ENCODE measurements at places on chromosomes 4 and X.

DNA sequence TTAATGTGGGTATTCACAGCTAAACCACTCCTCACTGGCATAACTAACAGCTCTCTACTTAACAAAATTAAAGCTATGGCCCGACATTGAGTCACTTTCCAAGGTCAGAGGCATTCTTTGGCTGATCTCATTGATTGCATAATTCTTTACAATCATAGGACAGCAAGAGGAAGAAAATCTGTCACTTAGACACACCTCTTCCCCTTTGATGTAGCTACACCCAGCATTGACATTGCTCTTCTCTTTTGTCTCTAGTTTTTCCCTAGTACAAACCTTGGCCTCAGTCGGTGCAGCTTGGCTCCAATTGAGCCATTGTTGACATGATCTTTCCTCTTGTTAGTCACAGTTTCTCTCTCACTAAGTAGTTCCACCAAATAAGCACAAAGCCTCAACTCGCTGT lies 313.3 kb upstream of the ACTRT1 start:
- DNase-seq, result no peak

- DNase-seq, result no peak
Observed at GRCh38 chr4:106529348-106530023, 160.9 kb upstream of the GIMD1 start.

DNA sequence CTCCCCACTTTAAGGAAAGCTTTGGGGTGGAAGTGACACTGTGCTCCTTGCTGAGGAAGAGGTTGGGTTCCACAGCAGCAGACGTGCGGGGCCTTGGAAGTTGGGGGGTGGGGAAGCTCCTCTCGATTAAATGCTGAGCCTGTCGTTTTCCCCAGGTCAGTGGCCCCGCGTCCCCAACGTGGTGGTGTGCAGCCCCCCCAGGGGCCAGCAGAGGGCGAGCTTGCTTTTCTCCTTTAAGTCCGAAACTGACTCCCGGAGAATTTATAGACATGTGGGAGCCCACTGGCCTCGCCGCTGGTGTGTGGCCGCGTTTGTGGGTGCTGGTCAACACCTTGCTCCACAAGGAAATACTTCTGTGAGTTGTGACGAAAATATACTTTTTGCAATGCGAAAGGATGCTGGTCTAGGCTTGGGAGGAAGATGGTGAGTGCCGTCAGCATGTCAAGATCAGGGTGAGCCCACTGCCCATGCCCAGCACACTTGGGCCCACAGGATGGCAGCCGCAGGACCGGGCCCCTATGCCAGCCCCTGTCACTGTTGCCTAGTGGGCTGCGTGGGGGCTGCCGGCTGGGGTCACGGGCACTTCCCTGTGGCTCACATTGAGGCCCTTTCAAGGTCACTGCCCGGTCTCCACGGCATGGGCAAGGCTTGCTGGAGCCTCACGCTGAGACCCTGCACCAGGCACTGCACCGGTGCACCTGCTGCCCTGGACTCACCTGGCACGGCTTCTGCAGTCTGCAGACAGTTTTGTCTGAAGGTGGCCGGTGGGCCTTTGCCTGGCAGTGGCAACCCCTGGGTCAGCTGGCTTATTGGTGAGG lies 9.4 kb downstream of the UVSSA start:
- no peak for DNase-seq

- no peak for DNase-seq
Observed at GRCh38 chr4:176781739-176782100, 11.0 kb downstream of the VEGFC start.

- no peak for DNase-seq
Observed at GRCh38 chrX:138692591-138692990, 18.9 kb downstream of the FGF13 start.

GRCh38 chrX:108025954-108026600 lies 18.8 kb upstream of the VSIG1 start:
- no peak for DNase-seq

- no peak for DNase-seq
Observed at GRCh38 chr4:173736840-173737239, 206.8 kb upstream of the HAND2 start.

- no peak for DNase-seq
Observed at GRCh38 chr4:16694173-16694883, 204.1 kb downstream of the LDB2 start.

DNA sequence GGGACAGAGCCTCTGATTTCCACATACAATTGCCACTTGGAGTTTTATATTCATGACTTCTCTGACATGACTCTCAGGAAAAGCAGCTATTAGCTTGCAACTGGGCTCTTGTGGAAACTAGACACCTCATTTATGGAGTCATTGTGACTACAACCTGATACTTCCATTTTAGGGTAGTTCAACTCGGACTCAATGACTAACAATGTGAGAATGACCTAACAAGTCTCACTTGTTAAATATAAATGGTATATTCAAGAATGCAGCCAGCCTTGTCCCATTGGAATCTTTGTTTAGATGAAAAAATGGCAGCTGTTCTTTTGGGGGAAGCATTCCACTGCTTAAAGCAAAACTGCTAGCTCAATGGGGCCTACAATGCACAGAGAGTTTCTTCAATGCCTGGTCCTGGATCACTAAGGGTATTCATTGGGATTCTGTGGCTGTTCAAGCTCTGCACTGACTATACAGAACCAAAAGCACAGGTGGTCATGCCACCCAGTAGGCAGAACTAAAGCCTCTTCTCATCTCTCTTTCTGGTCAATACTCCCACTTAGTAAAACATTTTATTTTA lies 36.5 kb upstream of the GLRA3 start:
- no peak for DNase-seq

DNA sequence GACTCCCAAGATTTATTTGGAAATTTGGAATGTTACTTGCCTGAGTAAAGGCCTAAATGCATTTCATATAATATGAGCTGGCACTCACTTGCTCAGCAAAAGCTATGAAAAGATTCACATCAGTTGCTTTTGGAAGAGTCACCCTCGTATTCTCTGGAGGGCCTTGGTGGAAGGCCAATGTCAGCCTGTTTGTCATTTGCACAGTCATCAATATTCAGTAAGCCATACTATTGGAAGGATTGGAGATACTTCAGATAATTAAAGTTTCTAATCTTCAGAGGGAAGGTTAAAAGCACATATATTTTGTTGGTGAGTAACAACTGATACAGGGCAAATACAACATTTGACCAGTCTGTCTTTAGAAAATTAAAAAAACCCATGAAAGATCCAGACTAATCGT lies 36.6 kb downstream of the VCX3A start:
- DNase-seq, result no peak

GRCh38 chr4:143700416-143701352 lies at the start of gene FREM3:
FREM3 (minus strand) TSS chr4:143700675; CDS start chr4:143700675, 0 bp downstream.
- DNase-seq, result no peak

DNA sequence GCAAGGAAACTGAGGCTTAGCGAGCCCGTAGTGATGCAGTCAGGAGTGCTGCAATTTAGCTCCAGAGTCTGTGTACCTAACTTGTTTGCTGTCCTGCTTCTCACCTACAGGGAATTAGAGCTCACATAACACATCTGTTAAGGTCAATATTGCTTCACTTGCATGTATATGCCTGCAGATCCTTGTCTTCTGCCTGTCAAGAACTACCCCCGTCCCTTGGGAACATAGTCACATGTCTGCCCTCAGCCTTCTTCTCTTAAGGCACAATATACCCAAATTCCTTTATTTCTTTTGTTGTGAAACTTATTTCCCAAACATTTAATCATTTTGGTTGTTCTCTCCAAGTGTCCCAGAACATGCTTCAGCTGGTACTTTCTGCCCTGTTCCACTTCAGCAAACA lies 103.3 kb upstream of the LEF1 start:
- no peak for DNase-seq

DNA sequence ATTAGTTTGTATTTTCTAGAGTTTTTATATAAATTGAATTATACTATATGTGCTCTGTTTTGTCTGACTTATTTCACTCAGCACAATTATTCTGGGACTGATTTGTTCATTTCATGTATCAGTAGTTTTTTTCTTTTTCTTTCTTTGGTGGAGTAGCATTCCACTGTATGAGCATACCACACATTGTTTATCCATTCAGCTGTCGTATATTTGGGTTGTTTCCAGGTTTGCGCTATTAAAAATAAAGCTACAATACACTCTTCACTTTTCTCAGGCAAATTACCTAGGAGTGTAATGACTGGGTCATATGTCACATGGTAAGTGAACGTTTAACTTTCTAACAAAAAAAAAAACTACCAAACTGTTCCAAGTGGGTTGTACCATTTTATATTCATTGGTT lies 9.6 kb upstream of the OTUD4 start:
- DNase-seq, result no peak
